Suprapubic skin (tissue), 4 donors: ENCODE measurements at places on chromosomes 7 and 10. TPM values are rescaled to one million over a fixed set of nuclear protein-coding genes. Genes with fewer than 3 reads are reported as not detected.

DNA sequence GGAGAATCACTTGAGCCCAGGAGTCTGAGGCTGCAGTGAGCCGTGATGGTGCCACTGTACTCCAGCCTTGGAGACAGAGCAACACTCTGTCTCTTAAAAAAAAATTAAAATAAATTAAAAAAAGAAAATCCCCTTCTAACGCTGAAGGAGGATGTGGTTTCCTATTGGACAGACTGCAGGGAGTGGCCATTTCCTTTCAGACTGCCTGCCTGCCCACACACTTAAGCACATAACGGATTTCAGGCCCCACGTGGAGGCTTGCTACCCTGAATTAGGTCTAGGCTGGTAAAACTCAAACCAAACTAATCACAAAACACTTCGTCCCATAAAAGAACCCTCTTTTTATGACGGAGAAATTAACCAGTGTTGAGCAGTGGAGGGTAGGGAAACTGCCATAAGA, 34.0 kb downstream of the GATA3 start:
- DNase-seq, result no peak

SAP25 gene
- total RNA-seq, result not detected

VSTM2A gene
- total RNA-seq, result not detected

PCLO gene
- 4.9 TPM for total RNA-seq

DNA sequence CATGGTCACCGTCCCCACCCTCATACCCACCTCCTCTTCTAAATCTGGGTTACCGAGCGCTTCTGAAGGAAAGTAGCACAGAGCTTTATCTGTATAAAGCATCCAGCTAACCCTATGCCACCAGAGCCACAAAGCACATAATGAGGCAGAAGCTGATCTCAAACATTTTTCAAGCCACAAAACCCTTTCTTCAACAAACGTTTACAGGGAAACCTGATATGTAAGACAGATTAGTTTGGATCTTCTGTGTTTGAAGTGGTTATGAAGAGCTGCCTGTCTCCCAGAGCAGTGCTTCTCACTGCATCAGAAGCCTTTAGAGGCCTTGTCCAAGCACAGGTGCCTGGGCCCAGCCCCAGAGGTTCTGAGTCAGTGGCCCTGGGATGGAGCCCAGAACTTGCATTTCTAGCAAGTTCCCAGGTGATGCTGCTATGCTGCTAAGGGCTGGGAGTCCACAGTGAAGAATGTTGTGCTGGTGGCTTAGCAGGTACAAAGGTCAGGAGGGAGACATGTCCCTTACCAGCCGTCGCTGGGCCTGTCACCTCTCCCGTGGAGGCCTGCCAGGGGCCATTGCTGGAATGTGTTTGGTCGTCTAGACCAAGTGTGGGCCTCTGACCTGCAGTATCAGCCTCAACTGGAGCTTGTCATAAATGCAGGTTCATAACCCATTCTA, 90.4 kb downstream of the TAF3 start:
- no peak for DNase-seq

GBX1 gene
- not detected for total RNA-seq

CCDC3 gene
- 124 TPM for total RNA-seq
